ENCODE measurements at places on chromosomes 5 and 9.

DNA sequence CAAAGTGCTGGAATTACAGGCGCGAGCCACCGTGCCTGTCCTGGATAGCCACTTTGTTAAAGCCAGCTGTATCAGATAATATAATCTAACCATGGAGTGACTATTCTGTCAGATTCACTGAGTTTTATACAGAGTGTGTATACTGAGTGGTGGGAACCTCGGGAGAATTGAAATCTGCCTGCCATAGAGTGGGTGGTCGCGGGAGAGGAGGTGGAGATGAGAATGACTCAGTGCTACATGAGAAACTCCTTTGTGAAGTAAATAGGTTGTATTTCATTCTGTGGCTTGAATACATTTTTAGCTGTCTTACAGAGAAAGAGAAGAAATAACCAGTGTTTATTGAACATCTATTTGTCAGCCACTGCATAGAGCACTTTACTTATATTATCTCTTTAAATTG is 26.4 kb downstream of the ATP6V0E1 start:
- no peak for DNase-seq

GRCh38 chr9:137988051-137988450 is 110.5 kb downstream of the CACNA1B start:
- DNase-seq, result no peak

- no peak for DNase-seq
Measured at GRCh38 chr5:56011835-56012234, 17.1 kb upstream of the IL6ST start.

DNA sequence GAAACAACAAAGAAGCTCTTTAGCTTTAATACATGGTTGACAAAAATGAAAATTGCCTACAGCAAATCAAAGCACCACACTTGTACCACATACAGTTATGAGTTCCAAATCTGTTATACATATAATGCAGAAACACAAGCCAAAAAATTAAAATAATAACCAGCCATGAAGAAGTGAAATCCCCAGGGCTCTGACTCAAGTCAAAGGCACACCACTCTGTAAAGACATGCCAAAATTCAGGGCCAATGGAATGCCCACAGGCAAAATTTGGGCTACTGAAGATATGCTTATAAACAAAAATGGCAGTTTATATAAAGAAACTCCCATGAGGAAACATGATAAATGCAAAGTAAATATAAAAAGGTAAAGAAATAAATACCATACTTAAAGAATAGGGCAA is 29.0 kb downstream of the THBS4 start:
- no peak for DNase-seq

DNA sequence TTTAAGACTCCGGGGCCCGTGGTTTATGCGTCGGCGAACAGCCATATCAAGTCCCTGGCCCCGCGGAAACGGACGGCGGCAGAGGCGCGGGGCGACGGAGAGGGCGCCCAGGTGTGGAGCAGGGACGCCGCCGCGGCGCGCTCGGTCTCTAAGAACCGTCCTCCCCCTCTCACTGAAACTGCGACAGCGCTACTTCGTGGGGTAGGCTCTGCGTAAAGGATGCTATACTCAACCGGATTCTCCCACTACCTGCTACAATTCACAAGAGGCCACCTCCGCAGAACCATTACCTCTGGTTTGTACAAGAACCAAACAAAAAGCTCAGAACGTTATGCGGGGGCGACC is 404 bp downstream of the MRNIP start:
- DNase-seq, result no peak

GRCh38 chr9:137606005-137606621 is 627 bp downstream of the ARRDC1 start:
- no peak for DNase-seq

DNA sequence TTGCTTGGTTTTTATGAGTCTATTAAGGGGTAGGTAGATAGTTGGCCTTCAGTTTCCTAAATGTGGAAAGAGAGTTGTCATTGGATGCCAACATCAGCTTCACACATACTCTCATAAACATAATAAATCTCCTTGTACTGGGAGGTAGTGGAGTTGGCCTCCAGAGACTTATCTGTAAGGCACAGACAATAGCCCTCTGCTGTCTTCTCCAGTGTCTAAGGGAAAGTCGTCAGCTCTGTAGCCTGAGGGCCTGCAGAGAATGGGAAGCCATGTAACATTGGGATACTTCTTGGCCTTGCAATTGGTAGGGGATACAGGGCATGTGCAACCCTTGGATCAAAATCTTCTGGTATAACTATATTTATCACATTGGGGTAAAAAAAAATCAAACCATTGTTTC is 331.9 kb upstream of the KLF9 start:
- no peak for DNase-seq

GRCh38 chr5:151925340-151925739 is 689 bp upstream of the GLRA1 start:
- no peak for DNase-seq

- DNase-seq, result no peak
Measured at GRCh38 chr9:3180696-3181048, 336.8 kb upstream of the PUM3 start.

- no peak for DNase-seq
Measured at GRCh38 chr9:462606-463005, 247.9 kb downstream of the DOCK8 start.

DNA sequence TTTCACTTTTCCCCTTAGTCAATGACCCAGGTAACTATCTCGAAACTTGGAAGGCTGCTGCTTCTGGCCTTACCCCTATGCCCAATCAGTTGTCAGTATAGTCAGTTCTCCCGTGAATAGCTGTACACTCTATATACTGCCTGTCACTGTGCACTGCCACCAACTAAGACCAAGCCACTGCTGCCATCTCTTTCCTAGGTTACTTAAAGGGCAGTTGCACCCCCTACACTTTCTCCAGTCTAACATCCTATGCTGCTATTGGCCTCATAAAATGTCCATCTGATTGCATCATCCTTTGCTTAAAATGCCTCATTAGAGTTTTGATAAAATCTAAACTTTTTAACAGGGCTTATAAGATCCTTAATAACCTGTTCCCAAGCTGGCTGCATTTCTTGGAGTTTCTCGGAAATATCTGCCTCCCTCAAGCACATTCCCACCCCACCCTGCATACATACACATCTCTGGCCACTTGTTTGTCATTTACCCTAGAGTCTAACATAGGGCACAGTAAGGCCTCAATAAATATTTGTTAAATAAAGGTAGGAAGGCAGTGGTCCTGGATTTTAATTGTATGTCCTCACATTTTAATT is 32.8 kb upstream of the TNFAIP8 start:
- no peak for DNase-seq

DNA sequence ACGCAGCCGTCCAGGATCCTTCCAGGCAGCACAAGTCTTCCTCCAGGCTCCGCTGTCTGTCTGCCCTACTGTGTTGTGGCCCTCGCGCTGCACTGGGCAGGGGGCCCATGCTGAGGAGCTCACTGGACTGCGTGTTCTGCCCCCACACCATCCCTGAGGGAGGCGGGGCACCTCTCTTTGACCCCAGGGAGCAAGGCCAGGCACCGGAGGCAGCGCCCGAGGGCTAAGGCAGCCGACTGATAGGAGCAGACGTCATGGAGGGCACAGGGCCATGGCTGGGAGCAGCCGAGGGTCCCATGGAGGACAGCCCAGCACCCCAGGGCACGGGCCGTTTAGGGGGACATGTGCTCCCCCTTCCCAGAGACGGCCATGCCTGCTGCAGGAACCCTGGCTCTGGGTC is 46.7 kb downstream of the KCNT1 start:
- no peak for DNase-seq

DNA sequence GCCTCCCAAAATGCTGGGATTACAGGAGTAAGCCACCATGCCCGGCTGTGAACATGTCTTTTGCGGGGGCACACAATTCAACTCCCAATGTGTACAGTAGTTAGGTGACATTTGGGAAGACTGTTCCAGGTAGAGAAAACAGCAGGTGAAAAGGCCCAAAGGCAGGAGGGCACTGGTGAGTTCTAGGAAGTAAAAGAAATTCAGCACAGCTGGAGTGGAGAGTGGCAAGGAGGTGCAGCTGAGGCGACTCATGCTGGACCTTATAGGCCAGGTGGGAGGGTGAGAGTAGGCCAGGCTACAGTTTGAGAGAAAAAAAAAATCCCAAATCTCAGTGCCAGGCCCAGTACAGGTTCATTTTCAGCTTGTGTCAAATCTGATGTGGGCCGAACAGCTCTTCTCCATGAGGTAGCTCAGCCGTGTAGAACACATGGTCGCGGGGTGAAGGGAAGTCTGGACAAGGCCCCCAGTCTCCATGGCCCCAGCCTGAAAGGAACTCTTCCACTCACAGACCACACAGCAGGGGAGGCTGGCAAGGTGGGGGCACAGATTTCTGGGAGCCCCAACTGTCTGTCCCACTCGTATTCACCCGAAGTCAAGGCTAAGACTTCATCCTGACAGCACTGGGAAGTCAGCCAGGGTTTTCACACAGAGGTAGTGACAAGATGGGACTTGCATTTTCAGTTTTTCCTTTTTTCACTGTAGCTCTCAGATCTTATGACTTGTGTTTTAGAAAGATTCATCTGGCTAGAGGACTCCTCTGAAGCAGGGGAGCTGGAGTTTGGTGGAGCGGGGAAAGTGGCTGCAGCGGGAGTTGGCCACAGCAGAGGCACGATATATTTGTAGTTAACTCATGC is 4.5 kb upstream of the HNRNPAB start:
- no peak for DNase-seq

DNA sequence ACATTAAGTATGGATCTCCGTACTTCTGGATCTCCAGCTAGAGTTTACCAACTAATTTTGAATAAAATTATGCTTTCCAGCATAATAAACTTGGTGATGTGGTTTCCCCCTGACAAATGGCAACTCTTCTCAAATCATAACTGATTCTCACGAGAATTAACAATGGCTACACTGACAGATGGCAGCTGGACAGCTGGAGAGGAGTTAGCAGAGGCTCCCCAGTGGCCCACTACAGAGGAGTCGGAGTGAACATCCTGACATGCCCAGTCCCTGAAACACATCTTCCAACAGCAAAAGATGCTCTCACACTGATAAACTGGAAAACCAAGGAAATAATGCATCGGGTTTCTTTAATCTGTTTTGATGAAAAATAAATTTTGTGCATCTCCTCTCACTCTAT is 239.6 kb downstream of the MAN2A1 start:
- DNase-seq, result no peak

DNA sequence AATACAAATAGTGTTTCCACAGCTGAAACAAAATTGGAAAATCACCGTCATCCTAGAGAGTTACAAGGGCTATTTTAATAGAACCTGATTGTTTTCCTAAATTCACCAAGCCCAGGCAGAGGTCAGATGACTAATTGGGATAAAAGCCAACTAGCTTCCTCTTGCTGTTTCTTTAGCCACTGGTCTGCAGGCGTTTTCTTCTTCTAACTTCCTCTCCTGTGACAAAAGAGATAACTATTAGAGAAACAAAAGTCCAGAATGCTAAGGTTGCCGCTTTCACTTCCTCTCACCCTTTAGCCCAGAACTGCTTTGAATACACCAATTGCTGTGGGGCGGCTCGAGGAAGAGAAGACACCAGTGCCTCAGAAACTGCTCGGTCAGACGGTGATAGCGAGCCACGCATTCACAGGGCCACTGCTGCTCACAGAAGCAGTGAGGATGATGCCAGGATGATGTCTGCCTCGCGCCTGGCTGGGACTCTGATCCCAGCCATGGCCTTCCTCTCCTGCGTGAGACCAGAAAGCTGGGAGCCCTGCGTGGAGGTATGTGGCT is at the start of gene TLR4:
TLR4 (plus strand) TSS at position 380 of the 552 bp plus-strand sequence; CDS start at position 450, 70 bp downstream.
- DNase-seq, result peak; percentile 35

GRCh38 chr9:101711330-101711941 is 27.0 kb downstream of the GRIN3A start:
- DNase-seq, result no peak

DNA sequence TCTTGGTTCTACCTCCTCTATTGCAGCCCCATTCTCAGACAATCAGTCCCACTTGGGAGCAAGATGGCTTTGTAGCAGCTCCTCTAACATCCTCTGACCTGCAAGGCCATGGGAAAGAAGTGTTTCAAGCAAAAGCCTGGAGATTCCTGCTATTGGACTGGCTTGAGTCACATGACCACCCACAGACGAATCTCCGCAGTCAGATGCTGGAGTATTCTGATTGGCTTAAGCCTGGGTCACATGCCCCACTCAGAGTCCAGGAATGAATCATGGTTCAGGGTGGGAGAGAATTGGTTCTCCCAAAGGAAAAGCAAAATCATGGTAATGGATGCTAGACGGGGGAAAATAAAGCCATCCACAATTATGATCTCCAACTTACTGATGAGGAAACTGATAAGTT is 22.6 kb upstream of the LMX1B start:
- no peak for DNase-seq

- DNase-seq, result no peak
Measured at GRCh38 chr5:111063709-111064322, 7.7 kb upstream of the TSLP start.

DNA sequence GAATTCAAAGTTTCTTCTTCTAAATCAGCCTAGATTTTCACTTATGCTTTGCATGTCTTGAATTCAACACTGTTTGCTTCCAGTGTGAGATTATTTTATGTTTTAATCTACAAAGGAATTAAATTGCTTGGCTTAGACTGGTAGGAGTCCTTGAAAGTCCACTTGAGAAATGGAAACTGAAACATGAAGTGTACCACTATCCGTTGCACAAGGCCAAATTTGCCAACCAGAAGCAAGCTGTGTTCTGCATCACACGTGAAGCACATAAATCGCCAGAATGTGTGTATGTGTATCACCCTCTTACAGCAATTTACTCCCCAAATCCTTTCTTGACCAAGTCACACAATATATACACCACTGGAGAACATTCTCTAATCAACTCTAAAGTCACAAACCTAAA is 10.3 kb downstream of the SEMA6A start:
- DNase-seq, result no peak

DNA sequence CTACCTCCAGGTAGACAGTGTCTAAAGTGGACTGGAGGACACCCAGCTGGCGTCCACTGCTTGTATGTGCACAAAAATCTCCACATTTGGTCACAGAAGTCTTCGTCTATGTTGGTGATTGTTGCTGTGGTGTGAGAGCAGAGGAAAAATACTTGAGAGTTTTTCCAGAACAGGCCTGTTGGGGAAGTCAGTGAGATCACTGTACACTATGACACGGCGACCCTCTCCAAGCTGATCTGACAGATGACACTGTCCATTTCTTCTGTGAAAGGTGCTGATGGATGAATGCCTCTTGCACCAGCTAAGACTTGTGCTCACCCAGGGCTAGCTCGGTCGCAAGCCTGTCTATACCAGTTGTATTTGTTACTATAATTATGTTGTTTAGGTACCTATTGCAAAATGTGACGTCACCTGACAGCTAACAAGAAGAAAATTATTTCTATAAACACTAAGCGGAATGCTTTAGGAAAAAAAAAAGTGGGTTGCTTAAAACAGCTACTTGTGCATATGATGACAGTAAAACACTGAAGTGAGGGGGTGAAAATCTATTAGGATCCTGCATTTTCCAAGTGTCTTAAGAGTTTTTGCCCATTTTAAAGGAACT is 142.3 kb downstream of the ROR2 start:
- DNase-seq, result no peak

- DNase-seq, result peak; percentile 53
Measured at GRCh38 chr9:111356481-111357244, 26.6 kb upstream of the OR2K2 start.
